A549 treated with DMSO at 1 μM for 4 hours (cell line): ENCODE measurements at places on chromosomes 16 and 17. TPM values are rescaled to one million over a fixed set of nuclear protein-coding genes. Genes with fewer than 3 reads are reported as not detected.

Gene KRTAP17-1
- total RNA-seq, result not detected in 5 replicates

Gene TENT4B
- total RNA-seq, result 11.2 to 14.4 TPM (median 13.4 TPM) in 5 replicates

Gene SLC22A31
- 0.83 to 2.1 TPM (median 1.5 TPM) in 5 replicates for total RNA-seq

Gene ACSM5
- not detected in 5 replicates for total RNA-seq

Gene KRTAP9-4
- total RNA-seq, result not detected in 5 replicates

Gene GPRC5C
- total RNA-seq, result 61.8 to 88.6 TPM (median 75.6 TPM) in 5 replicates

Gene CD300E
- total RNA-seq, result not detected in 5 replicates

Gene C17orf50
- 0.16 to 0.30 TPM (median 0.24 TPM) in 5 replicates for total RNA-seq

Gene BLMH
- total RNA-seq, result 45.3 to 52.0 TPM (median 50.4 TPM) in 5 replicates

Gene IRF8
- total RNA-seq, result 0.27 to 1.1 TPM (median 0.29 TPM) in 5 replicates

Gene STH
- not detected in 5 replicates for total RNA-seq

Gene USP32
- total RNA-seq, result 30.5 to 37.5 TPM (median 34.9 TPM) in 5 replicates

Gene KRT26
- not detected in 5 replicates for total RNA-seq

Gene LGALS9
- total RNA-seq, result 0.84 to 1.5 TPM (median 1.0 TPM) in 5 replicates

Gene CDH1
- total RNA-seq, result 3.7 to 4.8 TPM (median 4.2 TPM) in 5 replicates

Gene MPV17L
- 4.1 to 5.7 TPM (median 4.5 TPM) in 5 replicates for total RNA-seq

Gene KRTAP4-4
- not detected in 5 replicates for total RNA-seq

Gene LITAFD
- not detected in 5 replicates for total RNA-seq

Gene SYT17
- total RNA-seq, result 9.5 to 13.0 TPM (median 11.6 TPM) in 5 replicates

Gene ZNF624
- total RNA-seq, result 2.2 to 3.7 TPM (median 3.1 TPM) in 5 replicates

Gene NEUROD2
- not detected in 5 replicates for total RNA-seq

Gene NKD1
- total RNA-seq, result 0.10 to 0.68 TPM (median 0.27 TPM) in 5 replicates

Gene G6PC1
- not detected in 5 replicates for total RNA-seq

Gene WDR81
- 23.3 to 33.6 TPM (median 28.4 TPM) in 5 replicates for total RNA-seq

Gene PDIA2
- 0.36 to 0.65 TPM (median 0.46 TPM) in 5 replicates for total RNA-seq

Gene SP6
- total RNA-seq, result 2.8 to 3.1 TPM (median 2.8 TPM) in 5 replicates

Gene ITGAX
- 1.2 to 2.0 TPM (median 1.4 TPM) in 5 replicates for total RNA-seq

Gene MT1X
- 148 to 278 TPM (median 167 TPM) in 5 replicates for total RNA-seq

Gene C16orf92
- total RNA-seq, result not detected in 5 replicates

Gene PRSS22
- 2.5 to 4.1 TPM (median 3.0 TPM) in 5 replicates for total RNA-seq

Gene JUP
- 90.4 to 127 TPM (median 110 TPM) in 5 replicates for total RNA-seq

Gene ZNF267
- total RNA-seq, result 8.9 to 10.5 TPM (median 10.2 TPM) in 5 replicates

Gene POLG2
- 16.1 to 22.0 TPM (median 18.6 TPM) in 5 replicates for total RNA-seq

Gene KRTAP4-1
- total RNA-seq, result 0.15 to 0.30 TPM (median 0.20 TPM) in 4 of 5 replicates, not detected in the other

Gene HOXB6
- 4.7 to 7.8 TPM (median 7.0 TPM) in 5 replicates for total RNA-seq

Gene KRTAP4-5
- not detected in 5 replicates for total RNA-seq

Gene TELO2
- total RNA-seq, result 33.6 to 43.6 TPM (median 41.1 TPM) in 5 replicates

Gene FBXW10B
- total RNA-seq, result 2.8 to 4.9 TPM (median 3.6 TPM) in 5 replicates

Gene GUCY2D
- total RNA-seq, result not detected in 5 replicates

Gene KRT12
- not detected in 5 replicates for total RNA-seq

Gene PRPF8
- total RNA-seq, result 263 to 302 TPM (median 284 TPM) in 5 replicates

Gene DNAAF1
- 0.26 to 0.45 TPM (median 0.38 TPM) in 5 replicates for total RNA-seq

Gene ZG16B
- 0.46 to 1.3 TPM (median 0.69 TPM) in 5 replicates for total RNA-seq

Gene OR1F1
- total RNA-seq, result 0.44 to 0.59 TPM (median 0.53 TPM) in 5 replicates

Gene MMP28
- total RNA-seq, result 4.6 to 7.2 TPM (median 6.0 TPM) in 5 replicates

Gene RAMP2
- 0.69 to 1.2 TPM (median 0.85 TPM) in 5 replicates for total RNA-seq

Gene NPIPB6
- total RNA-seq, result 0.85 to 2.7 TPM (median 1.9 TPM) in 5 replicates

Gene SNAI3
- 0.11 to 0.26 TPM (median 0.15 TPM) in 5 replicates for total RNA-seq

Gene AP1G1
- 48.2 to 58.8 TPM (median 53.1 TPM) in 5 replicates for total RNA-seq

Gene TRIM65
- total RNA-seq, result 32.2 to 45.2 TPM (median 37.3 TPM) in 5 replicates

Gene RGS11
- total RNA-seq, result 3.5 to 4.7 TPM (median 4.4 TPM) in 5 replicates

Gene NXN
- 24.8 to 28.3 TPM (median 26.0 TPM) in 5 replicates for total RNA-seq

Gene AANAT
- 0.21 to 0.41 TPM (median 0.29 TPM) in 4 of 5 replicates, not detected in the other for total RNA-seq

Gene UMOD
- total RNA-seq, result not detected in 5 replicates

Gene CDH5
- total RNA-seq, result 0.18 to 0.35 TPM (median 0.28 TPM) in 5 replicates

Gene MMP15
- 14.7 to 20.7 TPM (median 18.8 TPM) in 5 replicates for total RNA-seq

Gene TBC1D3I
- 0.19 to 0.46 TPM (median 0.29 TPM) in 5 replicates for total RNA-seq

Gene SULT1A1
- 4.7 to 6.8 TPM (median 5.4 TPM) in 5 replicates for total RNA-seq

Gene TNP2
- total RNA-seq, result not detected in 5 replicates

Gene PLEKHH3
- 16.0 to 20.7 TPM (median 16.6 TPM) in 5 replicates for total RNA-seq
